ENCODE measurements at places on chromosomes 2 and 18.

GRCh38 chr18:10054366-10054765, 140.6 kb downstream of the VAPA start:
- DNase-seq = no peak

DNA sequence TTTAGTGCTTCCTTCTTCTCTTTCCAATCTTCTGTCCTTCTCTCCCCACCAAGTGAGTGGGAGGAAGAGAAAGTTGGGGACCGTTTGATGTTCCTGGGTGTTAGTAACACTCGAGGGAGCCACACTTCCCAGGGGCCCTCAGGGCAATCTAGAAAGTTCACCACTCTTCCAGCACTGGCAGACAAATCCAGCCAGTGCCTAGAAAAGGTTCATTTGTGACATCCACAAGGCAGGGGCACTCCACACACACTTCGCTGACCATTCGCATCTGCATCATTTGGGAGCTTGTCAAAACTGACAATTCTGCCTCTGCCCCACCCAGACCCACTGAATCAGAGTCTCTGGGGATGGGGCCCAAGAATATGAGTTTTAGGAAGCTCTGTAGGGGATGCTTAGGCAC, 86.8 kb upstream of the ST3GAL5 start:
- DNase-seq = no peak

DNA sequence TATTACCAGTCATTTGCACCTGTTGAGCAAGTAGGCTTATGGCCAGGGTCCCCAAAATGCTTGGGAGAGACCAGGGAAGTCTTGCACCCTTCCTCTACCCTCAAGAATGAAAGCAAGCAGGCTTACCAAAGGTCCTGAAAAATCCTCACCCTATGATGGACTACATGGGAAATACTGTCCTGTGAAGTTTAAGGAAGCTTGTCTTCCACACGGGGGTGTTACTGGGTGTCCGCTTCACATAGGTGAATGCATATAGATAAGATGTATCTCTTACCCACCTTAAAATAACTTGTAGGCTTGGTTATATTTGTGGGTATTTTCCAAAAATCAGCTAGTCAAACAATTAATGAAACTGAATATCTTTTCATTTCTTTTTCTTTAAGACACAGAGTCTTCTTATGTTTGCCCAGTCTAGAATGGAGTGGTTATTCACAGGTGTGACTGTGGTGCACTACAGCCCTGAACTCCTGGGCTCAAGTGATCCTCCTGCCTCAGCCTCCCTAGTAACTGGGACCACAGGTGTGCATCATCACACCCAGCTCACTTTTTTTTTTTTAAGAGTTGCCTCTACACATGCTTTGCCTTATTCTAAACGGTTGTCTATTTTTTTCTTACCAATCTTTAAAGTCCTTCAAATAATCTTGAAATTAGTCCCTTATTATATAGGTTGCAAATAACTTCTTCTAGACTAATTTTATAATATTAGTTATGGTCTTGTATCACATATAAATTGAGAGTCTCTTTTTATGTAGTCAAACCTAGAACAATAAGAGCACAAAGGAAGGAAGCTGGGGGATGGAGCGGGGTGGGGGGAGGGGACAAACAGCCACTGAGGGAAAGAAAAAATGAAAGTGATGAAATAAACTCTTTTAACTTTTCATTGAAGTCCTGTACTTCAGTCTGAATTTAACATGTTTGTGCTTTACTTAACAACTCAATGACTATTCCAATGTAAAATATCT, 49.0 kb downstream of the CERKL start:
- DNase-seq = no peak

- DNase-seq = peak; percentile 12
These were observed 64.0 kb downstream of the CCNT2 start for GRCh38 chr2:134982603-134983002.

DNA sequence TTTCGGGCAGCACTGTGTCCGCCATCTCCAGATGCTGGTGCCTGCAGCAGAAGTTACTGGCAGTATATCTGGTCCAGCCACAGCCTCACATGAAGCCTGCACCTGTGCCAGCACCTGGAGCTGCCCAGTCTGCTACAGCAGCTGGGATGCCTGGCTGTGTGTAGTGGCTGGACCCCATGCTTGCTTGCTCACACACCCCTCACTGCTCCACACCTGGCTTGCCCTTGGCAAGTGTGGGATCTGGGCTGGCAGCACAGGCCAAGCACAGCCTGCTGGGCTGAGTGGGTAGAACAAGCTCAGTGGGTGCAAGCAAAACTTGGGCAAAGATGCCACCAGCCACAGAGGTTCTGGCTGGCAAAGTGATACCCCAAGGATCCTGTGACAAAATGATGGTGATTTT, 209.4 kb upstream of the RASGRP3 start:
- DNase-seq = no peak

DNA sequence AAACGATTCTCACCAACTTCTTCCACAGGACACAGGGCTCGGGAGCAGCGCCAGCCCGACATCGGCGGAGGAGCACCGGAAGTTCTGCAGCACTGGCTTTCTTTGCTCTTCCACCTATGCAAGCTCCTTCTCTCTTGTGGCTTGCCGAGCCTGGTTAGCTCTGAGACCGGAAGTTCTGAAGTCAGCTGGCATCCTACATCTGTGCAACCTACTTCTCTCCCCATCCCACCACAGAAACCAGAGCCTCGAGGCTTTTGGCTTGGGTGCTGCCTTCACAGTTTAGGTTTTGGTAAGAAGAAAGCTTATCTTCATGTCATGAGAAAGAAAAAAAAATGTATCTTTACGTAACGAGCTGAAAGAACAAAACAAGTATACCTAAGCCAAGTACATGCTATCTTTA, 111.7 kb downstream of the ANKRD44 start:
- peak; percentile 67 for DNase-seq

- DNase-seq = no peak
These were observed 130.6 kb downstream of the FMNL2 start for GRCh38 chr2:152465541-152465940.

GRCh38 chr2:102540882-102541281, 67.9 kb downstream of the SLC9A4 start:
- no peak for DNase-seq

- no peak for DNase-seq
These were observed 1072.6 kb upstream of the PIK3C3 start for GRCh38 chr18:40882468-40882867.

DNA sequence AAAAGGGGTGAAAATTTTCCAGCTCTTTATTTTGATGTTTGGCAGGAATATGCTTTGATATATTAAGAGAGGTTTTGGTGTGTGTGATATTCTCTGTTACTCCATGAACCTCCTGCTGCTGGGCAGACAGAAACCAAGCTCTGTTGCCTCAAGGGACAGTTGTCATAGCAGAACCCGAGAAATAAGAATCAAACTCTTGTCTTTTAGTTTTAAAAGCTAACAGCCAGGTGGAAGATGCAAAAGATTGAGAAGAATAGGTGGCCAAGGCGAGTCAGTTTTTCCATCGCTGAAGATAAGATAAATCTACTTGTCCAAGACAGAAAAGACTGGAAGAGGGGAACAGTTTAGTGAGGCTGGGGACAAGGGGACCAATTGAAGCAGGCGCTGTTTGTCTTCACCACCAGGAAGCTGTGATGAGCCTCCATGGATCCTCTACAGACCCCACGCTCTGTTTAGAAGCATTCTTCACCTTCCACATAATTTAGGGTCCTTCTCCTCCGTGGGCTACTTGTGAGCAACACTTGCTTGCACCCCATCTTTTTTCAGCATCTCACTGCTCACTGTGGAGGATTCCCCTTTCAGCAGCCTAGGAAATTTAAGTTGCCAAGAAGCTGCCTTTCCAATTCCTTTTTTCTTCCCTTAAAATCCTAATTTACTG, 23.9 kb downstream of the PMAIP1 start:
- DNase-seq = no peak

- no peak for DNase-seq
These were observed 162.6 kb downstream of the MYCN start for GRCh38 chr2:16102976-16103380.

DNA sequence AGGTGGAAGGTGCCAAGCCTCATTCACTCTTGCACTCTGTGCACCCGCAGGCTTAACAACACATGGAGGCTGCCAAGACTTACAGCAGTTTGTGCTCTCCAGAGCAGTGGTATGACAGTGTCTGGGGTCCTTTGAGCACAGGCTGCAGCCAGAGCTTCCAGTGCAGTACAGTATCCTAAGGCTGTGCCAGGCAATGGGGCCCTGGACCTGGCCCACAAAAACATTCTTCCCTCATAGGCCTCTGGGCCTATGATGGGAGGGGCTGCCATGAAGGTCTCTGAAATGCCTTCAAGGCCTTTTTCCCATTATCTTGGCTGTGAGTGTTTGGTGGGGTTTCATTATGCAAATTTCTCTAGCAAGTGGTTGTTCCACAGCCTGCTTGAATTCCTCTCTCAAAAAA, 74.8 kb downstream of the MAP2 start:
- DNase-seq = no peak

- no peak for DNase-seq
These were observed 887.2 kb upstream of the LRATD1 start for GRCh38 chr2:13745330-13745729.

DNA sequence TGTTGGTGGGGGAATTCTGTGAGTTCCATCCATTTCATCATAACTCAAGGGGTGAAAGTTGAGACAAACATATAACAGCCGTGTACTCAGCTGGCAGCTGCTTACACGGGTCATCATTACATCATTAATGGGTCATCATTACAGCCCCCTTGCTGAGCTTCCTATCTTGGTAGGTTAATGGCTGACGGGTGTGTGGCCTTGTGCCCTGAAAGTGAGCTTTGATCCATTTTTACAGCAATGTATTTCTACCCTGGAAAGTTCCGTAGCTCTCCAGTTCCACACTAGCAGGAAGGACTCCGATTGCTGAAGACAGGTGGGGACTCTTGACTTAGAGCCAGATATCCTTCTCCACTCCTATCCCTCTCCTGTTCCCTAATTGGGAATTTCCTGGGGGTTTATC, 105.2 kb upstream of the DLX2 start:
- peak; percentile 53 for DNase-seq

DNA sequence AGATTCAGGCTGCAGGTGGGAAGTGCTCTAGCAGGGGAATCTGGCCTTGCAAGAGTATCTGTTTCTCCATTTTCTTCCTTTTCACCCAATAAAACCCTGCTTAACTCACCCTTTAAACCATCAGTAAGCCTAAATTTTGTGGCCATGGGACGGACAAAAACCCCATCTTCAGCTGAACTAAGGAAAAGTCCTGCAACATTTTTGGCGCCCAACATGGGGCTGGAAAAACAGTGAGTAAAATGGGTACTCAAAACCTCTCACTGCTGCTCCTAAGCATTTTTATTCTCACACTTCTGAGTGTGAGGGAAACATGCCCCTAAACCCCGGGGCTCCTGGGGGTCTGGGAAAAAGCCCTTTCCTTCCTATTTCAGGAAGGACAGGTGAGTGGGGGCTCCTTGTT, 414.3 kb downstream of the ZNF804A start:
- no peak for DNase-seq

DNA sequence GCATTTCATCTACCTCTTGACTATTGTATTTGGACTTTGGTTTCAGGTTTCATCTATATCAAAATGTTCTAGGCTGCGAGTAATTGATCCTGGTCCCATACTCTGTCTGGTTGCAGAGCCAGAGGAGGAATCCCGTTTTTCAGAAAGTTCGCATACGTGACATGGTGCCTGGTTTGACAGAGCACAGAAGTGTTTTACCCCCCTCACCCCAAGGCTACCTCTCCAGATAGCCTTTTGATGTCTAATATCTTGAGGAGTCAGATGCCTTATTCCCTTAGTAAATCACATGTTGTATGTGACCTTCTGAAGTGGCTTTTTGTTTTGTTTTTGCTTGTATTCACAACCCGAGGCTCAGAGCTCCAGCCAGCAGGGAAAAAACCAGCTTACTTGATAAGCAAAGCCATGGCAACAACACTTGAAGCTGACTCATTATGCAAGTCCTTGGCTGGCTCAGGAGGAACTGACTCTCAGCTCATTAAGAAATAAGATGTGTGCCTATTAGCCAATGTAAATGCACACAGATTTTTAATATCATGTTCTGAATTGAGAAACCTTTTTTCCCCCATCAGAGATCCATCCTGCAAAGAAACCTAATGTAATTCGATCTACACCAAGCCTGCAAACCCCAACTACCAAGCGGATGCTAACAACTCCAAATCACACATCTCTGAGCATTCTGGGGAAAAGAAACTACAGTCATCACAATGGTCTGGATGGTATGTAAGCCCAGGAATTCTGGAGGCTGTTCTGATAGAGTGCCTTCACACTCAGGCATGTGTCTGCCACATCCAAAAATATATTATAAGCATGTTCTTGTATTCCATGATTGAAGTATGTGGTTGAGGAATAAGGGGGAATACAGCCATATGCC, 41.4 kb downstream of the OXER1 start:
- peak; percentile 96 for DNase-seq

DNA sequence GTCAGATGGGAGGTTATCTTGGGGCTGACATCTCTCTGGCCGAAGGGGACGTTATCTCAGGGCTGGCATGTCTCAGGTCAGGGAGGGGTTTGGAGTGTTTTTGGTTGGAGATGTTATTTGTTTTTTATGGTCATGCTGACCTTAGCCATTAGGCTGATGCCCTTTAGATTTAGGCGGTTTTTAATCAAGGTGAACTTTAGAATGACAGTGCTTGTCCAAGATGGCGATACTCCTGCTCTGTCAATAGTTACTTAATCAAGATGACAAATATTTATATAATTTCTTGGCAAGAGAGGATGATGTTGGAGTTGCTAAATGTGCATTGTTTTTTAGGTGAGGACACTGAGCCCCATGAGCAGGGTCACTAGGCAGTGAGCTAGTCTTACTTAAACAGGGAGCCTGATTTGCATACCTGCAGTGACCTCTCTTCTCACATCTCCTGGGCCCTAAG, 34.5 kb downstream of the MERTK start:
- no peak for DNase-seq

DNA sequence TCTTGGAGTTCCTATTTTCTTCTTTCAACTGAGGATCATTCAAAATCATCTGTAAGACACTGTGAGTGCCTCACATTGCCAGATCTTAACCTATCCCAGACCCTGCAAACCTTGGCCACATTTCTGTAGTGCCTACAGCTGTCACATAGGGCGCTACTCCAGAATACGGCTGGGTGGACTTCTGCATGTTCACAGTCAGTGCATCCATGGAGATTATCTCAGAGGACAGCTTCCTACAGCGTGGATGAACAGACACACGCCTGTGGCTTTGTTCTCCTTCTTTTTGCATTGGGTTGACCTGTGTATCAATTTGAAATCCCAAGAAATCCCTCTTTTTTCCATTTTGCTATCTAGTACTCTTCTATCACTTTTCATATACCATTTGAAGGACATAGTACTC, 1.9 kb upstream of the KLHL29 start:
- DNase-seq = no peak

GRCh38 chr2:27377618-27378095, 2.9 kb downstream of the ZNF513 start:
- no peak for DNase-seq
